RPMI7951 (cell line): ENCODE measurements at places on chromosomes 3 and 15. TPM values are rescaled to one million over a fixed set of nuclear protein-coding genes. Genes with fewer than 3 reads are reported as not detected.

- peak; percentile 30 for DNase-seq
Observed at GRCh38 chr15:99385865-99386264, 134.6 kb downstream of the LRRC28 start.

- DNase-seq: no peak
Observed at GRCh38 chr15:60731583-60732130, 252.7 kb upstream of the ICE2 start.

GRCh38 chr3:137008131-137008530, 50.3 kb downstream of the IL20RB start:
- DNase-seq: no peak

DNA sequence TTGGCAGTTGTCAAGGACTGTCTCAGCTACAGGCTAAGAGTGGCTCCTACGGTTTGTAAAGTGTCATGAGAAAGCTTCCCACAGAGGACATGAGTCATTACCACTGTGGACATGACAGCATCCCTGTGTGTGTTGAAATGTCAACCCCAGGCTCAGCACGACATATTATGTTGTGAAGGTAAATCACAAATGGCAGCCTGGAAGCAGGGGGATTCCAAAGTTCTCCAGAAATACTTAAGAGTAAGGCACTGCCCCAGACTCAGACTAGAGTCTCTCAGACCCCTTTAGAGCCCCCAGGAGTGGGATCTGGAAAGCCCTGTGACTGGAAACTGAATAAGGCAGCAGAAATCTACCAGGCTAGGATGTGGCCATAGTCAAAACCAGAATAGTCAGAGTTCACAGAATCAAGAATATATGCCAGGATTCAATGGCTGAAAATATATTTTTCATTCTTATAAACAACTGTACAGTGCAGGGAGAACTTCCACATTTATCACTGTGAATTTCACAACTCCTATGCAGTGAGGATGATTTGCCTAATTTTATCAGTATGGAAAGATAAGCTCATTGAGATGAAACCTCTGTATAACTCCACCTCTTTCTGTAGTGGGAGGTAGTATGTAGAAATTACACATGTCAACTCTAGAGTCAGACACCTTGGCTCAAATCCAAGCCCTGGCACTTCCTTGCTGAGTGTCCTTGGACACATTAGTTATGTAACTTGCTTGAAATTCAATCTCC, 237.1 kb upstream of the CFAP20DC start:
- DNase-seq: peak; percentile 91

- no peak for DNase-seq
Observed at GRCh38 chr15:95598251-95598855, 732.1 kb upstream of the NR2F2 start.

- DNase-seq: no peak
Observed at GRCh38 chr15:91516866-91517265, 336.6 kb upstream of the SLCO3A1 start.

GRCh38 chr15:85168642-85169173, 187.1 kb downstream of the PDE8A start:
- no peak for DNase-seq

DNA sequence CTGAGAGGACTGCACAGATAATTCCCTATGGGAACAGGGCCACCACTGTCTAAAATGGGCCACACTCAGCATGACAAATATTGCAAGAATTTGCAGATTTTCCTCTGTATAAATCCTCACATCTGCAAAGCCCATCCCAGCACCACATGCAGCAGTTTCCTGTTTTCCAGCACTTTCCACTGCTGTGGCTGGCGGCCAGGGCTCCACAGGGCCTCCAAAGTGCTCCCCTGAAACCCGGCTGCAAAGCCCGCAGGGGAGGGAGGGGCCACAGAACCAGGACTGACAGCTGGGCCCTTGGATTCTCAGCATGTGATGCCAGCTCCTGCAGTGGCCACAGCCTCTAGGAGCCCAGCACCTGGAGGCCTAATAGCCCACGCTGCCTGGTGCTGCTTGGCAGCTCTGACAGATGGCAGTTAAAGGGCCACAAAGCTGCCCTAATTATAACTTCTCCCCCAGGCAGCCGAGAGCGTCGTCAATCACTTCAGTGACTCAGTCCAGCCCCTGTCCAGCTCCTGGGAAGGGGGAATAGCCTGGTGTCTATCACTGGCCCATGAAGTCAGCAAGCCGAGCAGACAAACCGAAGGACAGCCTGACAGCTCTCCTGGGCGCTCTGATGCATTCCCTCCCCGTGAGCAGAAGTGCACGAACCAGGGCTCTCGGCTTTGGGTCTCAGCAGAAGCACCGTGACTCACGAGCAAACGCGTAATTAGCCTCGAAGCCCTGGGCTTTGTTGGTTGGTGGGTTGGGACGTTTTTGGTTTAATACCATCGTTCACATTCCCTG, 4.7 kb downstream of the LRRC15 start:
- peak; percentile 99 for DNase-seq

GRCh38 chr3:174035328-174035886, 637.9 kb downstream of the NLGN1 start:
- no peak for DNase-seq

GRCh38 chr15:45631776-45632175, 3.1 kb upstream of the SQOR start:
- DNase-seq: no peak

- DNase-seq: no peak
Observed at GRCh38 chr3:84110787-84111186, 848.0 kb upstream of the CADM2 start.

DNA sequence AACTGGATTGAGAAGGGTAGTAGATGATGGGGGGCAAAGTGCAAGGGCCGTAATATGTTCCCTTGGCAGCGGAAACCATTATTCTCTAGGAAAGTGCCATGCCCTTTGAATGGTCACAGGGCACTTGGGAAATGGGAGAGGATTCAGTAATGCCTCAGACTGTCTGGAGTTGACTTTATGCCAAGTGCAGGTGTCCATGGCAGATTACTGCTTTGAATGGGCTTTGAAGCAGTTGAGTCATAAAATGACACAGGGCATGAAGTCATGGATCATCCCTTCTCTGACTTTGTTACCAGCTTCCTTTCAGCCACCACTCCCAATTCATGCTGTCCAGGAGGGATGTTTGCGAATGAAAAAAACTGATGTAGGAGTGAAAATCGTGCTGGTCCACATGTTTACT, 20.1 kb downstream of the AADACL2 start:
- peak; percentile 26 for DNase-seq

- DNase-seq: no peak
Observed at GRCh38 chr15:60272623-60273022, 125.2 kb downstream of the ANXA2 start.

DNA sequence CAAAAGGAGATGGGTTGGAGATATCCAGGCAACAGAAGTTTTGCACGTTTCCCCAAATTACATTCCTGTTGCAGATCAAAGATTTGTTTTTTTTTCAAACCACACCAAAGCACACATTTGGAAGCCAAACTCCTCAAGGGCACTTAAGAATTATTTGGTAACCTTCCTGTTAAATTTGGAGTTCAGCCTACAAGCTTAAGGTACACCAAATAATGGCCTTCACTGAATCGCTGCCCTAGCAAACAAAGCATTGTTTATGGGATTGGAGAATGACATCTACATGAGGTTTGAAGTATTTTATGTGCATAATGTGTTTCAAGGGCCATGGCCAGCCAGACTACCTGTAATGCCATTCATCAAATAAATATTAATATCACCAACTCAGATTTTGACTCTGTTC, 357.9 kb downstream of the RORA start:
- DNase-seq: no peak

GRCh38 chr3:24622138-24622537, 127.5 kb upstream of the THRB start:
- DNase-seq: no peak

EBLN2 gene
- total RNA-seq: 2.5 and 2.7 TPM in 2 replicates

DUOXA2 gene
- not detected in 2 replicates for total RNA-seq

UTS2B gene
- total RNA-seq: 0.59 TPM in 1 of 2 replicates, not detected in the other

ADAMTSL3 gene
- total RNA-seq: not detected in 2 replicates

ACKR2 gene
- total RNA-seq: not detected in 2 replicates

THRB gene
- 0.24 and 0.98 TPM in 2 replicates for total RNA-seq

RPUSD2 gene
- 12.2 and 13.2 TPM in 2 replicates for total RNA-seq

RBP2 gene
- not detected in 2 replicates for total RNA-seq

PLCH1 gene
- total RNA-seq: 0.20 and 0.60 TPM in 2 replicates
